ENCODE measurements at places on chromosomes 16 and 17.

GRCh38 chr17:72580321-72581127 is 459.7 kb downstream of the SOX9 start:
- no peak for DNase-seq

GRCh38 chr17:75509528-75510258 is 5.6 kb downstream of the CASKIN2 start:
- DNase-seq: no peak

DNA sequence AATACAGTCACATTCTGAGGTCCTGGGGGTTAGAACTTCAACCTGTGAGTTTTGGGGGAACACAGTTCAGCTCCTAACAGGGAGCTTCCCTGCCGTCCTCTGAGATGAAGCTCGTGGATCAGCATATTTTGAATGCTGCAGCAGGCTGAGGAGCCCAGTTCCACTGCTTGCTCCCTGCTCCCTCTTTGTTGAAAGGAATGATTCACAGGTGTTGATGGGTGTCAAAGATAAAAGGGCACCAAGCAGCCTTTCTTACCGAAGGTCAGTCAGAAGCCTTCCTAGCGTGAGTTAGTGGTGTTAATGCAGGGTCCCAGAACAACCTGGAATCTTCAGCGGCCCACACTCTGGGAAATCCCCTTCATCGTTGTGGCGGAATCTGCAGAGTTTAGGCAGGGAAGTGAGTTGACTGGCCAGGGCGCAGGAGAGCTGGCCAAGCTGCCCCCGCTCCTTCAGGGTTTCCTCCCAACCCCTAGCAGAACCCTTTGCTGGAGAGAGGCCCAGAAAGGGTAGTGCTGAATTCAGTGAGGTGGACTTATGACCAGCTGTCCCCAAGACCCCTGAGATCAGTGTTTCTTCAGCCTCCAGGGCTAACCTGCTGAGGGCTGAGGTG is 114.8 kb downstream of the GNAO1 start:
- no peak for DNase-seq

DNA sequence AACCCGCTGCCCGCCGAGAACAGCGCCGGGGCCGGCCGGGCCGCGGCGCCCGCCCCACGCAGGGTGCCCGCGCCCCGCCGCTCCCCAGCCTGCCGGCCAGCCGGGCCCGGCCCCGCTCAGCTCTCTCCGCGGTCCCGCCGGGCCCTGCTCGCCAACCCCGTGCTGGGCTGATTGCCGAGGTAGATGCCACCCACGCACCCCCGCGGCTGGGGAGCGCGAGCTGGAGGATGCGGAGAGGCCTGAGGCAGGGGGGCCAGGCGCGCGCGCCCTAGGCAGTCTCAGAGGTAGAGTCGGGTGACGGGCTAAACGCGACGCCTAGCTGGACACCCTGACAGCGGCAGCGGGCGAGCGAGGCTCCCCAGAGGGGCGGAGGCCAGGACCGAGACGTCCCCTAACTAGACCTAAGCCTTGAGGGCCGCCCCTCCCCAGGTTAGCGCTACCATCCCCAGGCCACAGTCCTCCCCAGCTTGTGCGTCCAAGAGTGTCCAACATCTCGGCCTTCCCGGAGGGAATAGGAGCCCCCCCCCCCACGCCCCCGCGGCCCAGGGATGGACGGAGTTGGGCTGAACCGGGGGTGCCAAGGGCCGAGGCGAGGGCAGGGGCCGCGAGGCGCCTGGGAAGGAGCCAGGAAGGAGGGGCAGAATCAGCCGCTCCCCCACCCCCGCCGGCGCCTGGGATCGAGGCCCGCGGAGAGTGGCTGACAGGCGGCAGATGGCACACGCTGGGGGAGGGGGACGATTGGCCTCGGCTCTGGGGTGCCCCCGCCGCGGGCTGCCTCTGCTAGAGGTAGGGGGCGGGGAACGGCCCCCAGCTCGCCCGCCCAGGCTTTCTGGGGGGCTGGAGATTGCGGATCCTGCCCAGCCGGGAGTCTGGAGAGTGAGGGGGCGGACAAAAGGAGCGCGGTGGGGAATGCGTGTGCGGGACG is 2.5 kb upstream of the ZNF423 start:
- peak; percentile 61 for DNase-seq

DNA sequence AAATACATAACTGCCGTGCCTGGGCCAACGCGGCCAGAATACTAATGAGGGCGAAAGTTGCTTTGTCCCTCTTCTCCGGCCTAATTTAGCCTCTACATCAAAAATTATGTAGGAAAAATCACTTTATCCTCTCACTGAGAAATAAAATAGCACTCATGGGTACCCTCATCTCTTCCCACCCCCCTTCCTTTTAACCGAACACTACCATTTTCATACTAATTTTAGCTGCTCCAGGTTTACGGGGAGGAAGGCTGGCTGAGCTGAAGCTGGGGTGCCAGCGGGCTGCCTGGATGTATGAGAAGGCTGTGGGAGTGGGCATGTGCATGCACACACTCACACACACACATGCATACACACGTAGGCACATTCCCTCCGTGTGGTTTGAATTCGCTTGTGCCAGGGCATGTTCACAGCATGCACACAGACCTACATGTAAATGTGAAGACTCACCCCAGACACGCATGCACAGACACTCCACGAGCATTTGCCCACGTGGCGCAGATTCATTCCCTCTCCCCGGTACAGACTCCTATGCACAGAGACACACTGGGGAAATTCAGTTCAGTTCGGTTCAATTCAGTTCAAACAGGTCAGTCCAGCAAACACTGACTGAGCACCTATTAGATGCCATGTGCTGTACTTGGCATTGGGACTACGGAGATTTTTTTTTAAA is 145.1 kb downstream of the MRM1 start:
- DNase-seq: no peak

GRCh38 chr16:49478107-49478506 is 104.5 kb downstream of the C16orf78 start:
- DNase-seq: no peak

DNA sequence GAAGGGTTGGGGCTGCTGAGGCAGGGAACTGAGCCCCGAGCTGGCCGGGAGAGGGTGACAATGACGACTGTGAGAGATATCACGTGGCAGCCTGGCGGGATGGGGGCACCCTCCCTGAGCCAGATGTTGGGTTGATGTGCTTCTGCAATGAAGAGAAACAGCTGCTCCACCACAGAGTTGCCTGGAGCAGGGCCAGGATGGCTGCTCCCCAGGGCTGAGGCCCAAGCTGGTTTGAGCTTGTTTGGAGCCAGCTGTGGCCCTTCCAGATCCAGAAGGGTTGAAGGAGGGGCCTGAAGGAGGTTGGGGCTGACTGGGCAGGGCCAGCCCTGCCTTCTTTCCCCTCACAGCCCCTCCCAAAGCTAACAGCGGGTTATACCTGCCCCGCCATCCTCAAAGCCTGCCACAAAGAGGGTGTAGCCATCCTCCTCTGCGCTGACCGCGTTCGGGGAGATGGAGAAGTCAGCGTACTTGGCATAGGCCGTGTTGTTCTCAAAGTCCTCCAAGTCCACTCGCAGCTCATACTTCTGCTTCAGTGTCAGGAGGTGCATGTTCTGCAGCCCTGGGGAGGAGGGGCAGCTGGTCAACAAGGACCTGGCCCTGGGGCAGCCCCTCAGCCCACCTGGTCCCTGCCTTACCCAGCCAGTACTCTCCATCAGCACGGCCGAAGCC is 2.1 kb downstream of the MFAP4 start:
- DNase-seq: no peak

DNA sequence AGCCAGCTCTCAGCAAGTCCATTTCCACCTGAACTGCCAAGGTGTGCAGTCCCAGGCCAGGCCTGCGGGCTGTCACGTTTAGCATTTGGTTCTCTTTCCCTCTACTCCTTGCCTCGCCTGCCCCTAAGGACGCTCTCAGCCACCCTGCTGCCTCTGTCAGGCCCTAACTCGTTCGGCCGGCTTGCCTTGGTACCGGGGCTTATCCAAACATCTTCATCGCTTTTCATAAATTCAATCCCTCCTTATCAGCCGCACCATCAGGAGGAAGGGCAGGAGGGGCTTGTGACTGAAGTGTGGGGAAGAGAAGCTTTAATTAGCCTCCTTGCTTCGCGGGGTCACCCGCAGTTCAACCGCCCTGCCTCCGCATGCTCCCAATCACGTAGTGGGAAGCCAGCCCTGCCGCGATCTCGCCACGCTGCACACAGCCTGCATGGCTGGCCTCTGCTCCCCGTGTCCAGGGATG is 231.1 kb downstream of the SOX9 start:
- DNase-seq: no peak

GRCh38 chr16:47888142-47888541 is 267.7 kb downstream of the ABCC12 start:
- no peak for DNase-seq

- no peak for DNase-seq
Measured at GRCh38 chr17:81381632-81382577, 13.4 kb upstream of the BAHCC1 start.

- DNase-seq: no peak
Measured at GRCh38 chr16:80947708-80948625, 58.7 kb downstream of the CMC2 start.

- DNase-seq: no peak
Measured at GRCh38 chr17:75511270-75511609, 4.1 kb downstream of the CASKIN2 start.

GRCh38 chr16:76287466-76287865 is 10.3 kb downstream of the CNTNAP4 start:
- DNase-seq: no peak

DNA sequence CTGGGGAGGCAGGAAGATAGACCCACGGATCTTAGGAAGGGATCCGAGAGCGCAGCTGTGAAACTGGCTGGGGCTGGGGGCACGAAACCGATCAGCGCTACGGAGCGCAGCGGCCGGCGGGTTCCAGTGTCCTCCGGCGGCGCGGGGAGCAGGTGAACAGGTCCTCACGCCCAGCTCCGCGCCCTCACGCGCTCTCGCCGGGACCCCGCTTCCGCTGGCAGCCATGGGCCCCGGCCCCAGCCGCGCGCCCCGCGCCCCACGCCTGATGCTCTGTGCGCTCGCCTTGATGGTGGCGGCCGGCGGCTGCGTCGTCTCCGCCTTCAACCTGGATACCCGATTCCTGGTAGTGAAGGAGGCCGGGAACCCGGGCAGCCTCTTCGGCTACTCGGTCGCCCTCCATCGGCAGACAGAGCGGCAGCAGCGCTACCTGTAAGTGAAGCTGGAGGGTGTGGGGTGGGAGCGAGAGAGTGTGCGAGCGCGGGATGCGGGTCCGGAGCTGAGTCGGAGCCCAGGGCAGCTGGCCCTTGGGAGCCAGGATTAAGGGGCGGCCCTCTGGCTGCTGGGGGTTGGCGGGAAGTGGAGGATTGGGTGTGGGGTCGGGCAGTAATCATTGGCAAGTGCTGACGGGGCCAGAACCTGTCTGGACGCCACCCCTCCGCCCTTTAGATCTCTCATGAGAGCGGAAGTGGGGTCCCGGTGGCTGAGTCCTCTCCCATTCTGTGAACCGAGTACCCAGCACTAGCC is 479 bp downstream of the ITGA3 start:
- peak; percentile 83 for DNase-seq

- no peak for DNase-seq
Measured at GRCh38 chr16:27503662-27504061, 46.1 kb downstream of the GTF3C1 start.

GRCh38 chr17:63929860-63930766 is 2.0 kb downstream of the CD79B start:
- DNase-seq: no peak

GRCh38 chr16:86740906-86741799 is 162.8 kb downstream of the FOXL1 start:
- peak; percentile 4 for DNase-seq

GRCh38 chr16:83350481-83350880 is 457.3 kb upstream of the HSBP1 start:
- no peak for DNase-seq

DNA sequence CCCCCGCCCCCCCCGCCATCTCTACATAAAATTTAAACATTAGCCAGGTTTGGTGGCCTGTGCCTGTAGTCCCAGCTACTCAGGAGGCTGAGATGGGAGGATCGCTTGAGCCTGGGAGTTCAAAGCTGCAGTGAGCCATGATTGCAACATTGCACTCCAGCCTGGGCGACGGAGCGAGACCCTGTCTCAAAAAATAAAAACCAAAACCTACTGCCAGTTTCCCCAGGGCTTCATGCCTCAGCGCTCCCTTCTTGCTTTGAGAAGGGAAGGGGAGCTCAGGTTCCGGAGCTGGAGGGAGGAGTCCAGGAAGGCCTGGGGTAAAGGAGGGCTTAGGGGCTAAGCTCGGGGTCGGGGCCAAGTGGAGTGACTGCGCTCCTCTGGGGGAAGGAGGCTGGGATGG is 20.5 kb downstream of the PLCD3 start:
- no peak for DNase-seq

DNA sequence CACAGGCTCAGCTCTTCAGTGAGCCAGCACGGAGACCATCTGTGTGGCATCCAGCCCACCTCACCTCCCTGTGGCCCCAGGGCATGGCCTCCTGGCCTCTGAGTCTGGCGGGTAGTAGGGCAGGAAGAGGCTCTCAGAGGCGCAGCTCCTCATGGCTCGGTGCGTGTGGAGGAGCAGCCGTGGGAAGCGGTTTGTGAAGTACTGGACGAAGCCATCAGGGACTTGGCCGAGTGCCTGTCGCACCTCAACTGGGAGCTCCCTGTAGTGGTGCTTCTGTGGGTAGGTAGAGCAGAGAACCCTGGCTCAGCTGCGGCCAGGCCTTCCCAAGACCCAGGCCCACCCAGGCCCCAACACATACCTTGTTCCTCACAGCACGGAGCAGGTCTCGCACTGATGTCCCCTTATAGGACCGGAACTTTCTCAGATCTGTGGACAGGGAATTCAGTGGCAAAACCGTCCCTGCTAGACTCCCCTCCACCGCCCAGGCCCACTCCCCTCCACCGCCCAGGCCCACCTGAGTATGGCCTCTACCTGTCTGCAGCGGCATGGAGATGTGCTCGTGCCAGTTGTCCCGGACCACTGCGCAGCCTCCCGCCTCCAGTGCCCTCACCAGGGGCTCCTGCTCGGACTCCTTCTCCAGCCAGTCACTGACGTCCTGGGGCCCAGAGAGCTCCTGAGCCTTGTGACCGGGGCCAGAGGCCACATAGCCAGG is 12.2 kb downstream of the PLK1 start:
- no peak for DNase-seq

GRCh38 chr17:76446449-76447231 is 6.3 kb downstream of the UBE2O start:
- DNase-seq: peak; percentile 26

- DNase-seq: no peak
Measured at GRCh38 chr17:3632287-3632686, 3.8 kb downstream of the SHPK start.

- DNase-seq: no peak
Measured at GRCh38 chr17:77667478-77667877, 291.0 kb upstream of the TNRC6C start.

GRCh38 chr16:74051-74746 is 1.8 kb upstream of the RHBDF1 start:
- DNase-seq: no peak

GRCh38 chr16:31519759-31520431 is 7.8 kb upstream of the AHSP start:
- DNase-seq: no peak

- no peak for DNase-seq
Measured at GRCh38 chr17:64264891-64265290, 1.8 kb upstream of the TEX2 start.

DNA sequence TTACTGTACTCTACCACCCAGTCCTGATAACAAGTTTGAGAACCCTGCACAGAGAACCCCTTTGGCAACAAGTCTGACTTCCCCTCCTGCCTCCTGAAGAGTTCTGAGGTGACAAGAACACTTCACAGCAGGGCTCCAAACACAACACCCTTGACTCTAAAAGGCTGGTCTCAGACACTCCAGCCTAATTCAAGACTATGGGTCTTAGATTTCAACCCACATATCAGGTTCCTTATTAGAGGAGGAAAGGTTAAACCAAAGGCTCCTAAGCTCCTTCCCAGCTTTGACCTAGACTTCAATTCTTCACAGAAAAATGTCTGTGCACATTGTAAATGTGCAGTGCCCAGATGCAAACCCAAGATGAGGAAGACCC is 23.0 kb downstream of the RANBP10 start:
- no peak for DNase-seq
